ENCODE measurements at places on chromosomes 3 and 15.

DNA sequence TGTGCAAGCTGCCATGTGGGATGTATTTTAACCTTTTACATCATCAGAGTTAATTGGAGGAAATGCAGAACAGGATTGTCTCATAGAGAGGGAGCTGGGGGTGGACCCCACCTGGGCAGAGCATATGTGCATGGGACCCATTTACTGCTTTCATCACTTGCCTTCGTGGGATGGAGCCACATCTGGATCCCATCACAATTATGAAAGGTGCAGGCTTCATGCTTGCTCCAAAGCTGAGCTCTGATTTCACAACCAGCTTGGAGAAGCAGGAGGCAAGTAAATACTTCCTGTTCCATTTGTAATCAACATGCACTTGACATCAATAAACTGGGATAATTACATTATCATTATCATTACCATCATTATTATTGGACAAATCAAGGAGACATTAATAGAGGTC lies 161.9 kb downstream of the ALDH1A2 start:
- DNase-seq, result no peak

GRCh38 chr3:134817297-134817696 lies 22.2 kb downstream of the EPHB1 start:
- DNase-seq, result no peak

DNA sequence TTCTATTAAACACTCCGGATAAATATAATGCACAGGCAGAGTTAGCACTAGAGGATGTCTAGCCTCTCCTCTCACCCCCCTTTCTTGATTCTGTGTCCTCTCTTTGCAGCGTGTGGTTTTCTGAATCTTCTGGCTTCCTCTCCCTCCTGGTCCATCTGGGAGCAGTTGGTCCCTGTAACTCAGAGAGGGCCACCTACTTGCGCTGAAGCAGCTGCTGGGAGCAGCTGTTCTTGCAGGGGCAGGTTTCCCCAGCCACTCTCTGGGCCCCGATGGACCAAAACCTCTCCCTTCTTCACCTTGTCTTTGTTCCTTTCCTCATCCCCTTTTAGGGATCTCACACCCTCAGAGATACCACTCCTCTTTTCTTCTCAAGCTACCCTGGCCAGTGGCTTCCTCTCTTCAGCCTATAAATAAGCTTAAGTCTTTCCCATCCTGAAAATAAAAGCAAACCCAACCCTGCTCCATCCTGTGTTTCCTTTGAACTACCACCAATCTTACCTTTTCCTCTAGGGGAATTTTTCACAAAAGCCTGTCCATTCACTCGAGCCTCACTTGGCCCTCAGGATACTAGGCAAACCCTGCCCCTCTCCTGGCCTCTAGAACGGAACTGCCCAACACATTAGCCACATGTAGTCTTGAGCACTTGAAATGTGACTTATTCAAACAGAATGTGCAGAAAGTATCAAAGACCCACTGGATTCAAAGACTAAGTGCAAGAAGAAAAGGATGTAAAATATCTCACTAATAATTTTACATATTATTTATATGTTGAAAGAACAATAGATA lies 59.7 kb downstream of the STARD5 start:
- DNase-seq, result no peak

- DNase-seq, result no peak
Measured at GRCh38 chr15:29272219-29272618, 2.6 kb upstream of the NSMCE3 start.

DNA sequence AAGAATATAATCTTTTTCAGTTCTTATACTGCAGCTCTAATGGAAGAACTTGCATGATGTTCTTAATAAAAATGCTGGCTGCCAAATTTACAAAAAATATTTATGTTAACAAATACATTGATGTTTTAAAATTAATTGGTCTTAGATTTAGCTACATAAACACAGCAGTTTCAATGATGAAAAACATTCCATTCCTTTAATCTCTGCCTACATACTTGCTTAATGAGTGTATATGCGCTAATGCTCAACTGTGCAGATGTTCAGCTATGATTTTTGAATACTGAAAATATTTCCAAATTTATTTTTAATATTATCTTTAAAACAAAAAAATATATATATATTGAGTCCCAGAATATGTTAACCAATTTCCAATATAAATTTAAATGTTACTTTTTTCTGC lies 867.4 kb downstream of the ROBO1 start:
- DNase-seq, result no peak

- DNase-seq, result no peak
Measured at GRCh38 chr3:169020371-169020770, 643.1 kb downstream of the MECOM start.

GRCh38 chr3:105676621-105677300 lies 192.1 kb downstream of the CBLB start:
- no peak for DNase-seq

DNA sequence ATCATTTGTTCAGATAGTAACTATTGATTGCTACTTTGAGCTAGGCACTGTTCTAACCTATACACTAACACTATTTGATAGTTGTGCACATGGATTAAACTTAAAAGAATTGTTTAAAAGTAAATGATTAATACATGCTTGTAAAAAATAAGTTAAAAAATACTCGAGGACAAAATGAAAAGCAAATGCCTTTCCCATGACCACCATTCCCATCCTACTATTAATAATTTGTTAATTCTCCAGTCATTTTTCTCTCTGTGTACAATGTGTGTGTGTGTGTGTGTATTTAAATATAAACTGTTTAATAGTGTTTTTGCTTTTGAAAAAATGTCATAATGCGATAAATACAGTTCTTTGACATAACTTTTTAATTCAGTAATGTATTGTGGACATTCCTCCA lies 78.7 kb upstream of the KCNMB2 start:
- no peak for DNase-seq

DNA sequence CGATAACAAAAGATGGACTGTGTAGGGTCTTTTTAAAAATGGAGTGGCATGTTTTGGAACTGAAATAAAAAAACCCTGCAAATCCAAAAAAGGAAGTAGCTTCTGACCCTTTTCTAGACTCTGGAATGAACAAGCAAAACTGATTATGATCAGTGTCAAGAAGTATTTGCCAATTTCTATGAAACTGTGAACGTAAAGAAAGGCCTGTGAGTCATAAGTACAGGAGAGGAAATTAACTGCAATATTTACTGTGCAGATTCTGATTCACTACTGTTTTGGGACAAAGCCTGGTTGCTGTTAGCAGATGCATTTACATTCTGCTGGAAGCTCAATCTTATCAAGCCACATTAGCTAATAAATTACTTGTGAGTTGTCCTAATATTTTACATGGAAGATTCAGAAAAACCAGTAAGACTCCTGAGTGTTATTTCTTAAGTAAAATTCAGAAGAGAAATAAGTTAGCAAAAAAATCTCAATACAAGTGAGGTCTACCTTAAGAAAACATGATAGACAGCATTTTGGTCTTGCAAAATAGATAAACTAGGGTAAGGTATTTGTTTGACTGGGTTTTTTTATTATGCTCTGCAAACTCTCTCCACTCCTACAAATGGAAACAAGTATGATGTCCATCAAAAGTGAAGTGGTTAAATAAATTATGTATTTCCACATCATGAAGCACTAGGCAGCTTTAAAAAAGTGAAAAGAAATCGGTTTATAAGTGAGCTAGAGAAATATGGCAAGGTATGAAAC lies 90.2 kb upstream of the LMOD3 start:
- DNase-seq, result no peak

DNA sequence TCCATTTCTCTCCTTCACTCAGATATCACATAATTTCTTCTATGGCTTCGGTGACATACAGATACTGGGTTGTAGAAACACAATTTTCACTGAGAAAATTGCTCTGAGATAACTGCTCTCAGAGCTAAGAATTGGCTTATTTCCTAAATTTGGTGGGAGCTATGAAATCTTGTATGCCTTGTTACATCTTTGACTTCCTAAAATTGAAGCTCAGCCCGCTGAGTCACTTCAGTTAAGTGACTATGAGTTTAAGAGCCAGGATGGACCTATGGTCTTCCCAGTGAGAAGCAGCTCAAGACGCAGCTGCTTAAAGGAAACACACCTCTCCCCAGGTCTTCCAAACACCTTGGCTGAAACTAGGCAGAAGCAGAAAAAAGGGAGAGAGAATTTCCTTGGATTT lies 56.4 kb downstream of the EFHB start:
- no peak for DNase-seq

DNA sequence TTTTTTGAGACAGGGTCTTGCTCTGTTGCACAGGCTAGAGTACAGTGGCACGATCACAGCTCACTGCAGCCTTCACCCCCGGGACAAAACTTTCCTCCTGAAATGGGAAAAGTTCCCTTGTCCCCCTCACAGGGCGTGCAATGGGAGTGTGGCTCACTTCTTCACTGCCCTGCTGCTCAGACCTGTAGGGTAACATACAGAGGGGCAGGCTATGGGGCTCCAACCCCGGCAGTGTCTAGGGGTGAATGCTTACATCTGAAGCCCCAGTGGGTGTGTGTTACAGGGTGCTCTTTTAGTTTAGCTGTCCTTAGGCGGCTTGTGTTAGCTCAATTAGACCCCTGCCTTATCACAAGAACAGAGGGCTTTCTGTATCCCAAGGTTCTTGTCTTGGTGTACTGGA lies 157.3 kb downstream of the RBPMS2 start:
- no peak for DNase-seq

DNA sequence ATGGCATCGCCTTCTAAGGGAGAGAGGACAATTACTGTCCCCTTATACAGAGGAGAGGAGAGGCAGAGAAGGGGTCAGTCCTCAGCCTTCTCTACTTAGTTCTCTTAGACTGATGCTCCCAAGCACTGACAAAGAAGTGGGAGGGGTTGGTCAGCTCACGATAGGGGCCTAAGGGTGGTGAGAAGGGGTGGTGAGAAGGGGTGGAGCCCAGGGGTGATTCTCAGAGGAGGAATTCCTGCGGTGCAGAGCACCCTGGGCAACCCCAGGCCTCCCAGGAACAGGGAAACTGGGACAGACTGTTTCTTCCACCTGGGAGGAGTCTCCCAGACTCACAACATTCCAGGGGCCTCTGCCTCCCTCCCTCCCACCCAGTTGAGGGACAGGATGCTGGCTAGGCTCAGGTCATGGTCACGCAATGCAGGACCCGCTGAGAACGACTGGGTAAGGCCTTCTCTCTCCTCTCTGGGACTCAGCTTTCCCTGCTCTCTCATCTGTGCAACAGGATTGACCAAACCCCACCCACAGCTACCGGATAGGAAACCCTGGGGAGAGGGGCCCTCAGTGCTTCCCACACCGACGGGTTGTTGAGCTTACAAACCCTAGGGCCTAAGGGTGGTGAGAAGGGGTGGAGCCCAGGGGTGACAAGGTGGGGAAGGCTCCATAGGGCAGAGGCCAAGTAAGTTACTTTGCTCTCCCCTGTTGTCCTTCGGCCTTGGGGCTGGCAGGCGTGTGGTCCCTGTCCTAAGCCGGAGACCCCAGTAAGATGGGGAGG lies 1.5 kb downstream of the TPRA1 start:
- no peak for DNase-seq

- no peak for DNase-seq
Measured at GRCh38 chr3:189833996-189834395, 202.8 kb downstream of the TP63 start.

DNA sequence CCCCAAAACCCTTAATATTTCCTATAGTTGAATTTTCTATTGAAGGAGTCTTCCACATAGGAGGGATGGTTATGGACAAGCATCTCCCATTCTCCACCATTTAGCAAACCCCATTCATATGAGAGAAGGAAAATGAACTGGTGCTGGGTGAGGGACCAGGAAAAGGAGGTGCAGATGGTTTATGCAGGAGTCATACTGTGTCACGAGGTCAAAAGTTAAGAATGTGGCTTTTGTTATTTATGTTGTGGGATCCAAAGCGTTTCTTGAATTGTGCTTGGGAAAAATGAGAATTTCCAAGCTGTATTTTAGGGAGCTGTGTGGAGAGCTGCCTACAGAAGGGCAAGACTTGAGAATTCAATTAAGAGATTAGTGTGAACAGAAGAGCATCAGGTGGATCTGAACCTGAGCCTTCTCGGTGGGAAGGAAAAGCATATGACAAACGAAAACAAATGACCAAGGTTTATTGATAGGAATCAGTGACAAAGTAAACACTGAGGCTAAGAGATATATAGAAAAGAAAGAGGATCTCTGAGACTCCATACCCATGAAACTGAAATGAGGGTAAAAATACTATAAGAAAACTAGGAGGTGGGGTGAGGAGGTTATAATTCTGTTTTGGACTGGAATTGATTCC lies 473.3 kb upstream of the NR2F2 start:
- DNase-seq, result no peak

DNA sequence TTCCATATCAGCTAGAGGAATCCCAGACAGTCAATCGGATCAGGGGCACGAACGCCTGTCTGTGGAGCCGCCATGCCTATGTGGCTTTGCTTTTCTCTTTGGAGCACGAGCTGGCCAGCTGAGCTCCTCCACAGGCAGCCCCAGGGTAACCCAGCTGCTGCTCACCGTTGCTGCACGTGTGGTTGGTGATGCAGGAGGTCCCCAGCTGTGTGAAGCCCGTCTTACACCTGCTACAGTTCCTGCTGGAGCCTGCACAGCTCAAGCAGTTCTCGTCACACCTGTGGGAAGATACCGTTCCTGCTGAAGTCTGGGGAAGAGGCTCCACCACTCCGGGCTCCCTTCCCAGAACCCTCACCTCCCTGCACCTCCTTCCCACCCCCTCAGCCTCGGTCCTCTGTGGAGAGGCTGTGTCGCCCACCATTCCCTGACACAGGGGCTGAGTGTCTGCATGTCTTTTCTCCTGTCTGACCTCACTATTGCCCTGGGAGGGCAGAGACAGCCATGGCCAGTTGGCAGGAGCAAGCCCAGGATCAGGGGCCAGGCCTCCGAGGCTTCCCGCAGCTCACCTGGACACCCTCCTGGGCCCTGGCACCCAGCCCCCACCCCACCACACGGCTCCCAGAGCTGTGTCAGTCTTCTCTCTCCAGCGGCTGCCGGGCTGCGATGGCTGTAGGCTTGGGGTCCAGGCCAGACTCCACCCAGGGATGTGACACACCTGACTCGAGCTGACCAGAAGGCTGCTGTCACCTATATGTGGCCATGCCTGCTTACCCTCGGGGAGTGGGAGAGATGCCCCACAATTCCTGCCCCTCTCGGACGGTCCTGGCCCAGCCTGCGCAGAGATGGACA lies 12.2 kb upstream of the SNRPA1 start:
- no peak for DNase-seq

DNA sequence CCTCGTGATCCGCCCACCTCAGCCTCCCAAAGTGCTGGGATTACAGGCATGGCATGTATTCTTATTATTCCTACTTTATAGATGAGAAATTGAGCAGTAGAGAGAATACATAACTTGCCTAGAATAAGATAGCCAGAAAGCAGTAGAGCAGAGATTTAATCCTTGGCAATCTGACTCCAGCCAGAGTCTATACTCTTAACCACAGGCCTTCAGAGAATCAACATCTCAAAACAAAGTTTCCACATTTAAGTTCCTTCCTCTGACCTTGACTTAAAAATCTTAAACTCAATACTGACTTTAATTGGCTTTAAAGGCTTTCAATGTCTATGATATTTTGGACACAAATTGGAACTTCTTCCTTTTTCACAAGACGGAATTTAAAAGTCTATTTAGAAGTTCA lies 37.1 kb downstream of the ZNF106 start:
- no peak for DNase-seq

DNA sequence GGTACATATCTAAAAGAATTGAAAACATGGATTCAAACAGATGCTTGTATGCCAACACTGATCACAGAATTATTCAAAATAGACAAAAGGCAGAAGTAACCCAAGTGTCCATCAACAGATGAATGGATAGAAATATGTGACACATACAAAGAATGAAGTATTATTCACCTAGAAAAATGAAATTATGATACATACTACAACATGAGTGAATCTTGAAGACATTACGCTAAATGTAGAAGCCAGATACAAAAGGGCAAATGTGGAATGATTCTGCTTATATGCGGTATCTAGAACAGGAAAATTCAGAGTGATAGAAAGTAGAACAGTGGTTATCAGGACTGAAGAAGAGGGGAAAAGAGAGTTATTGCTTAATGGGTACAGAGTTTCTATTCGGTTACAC lies 26.2 kb upstream of the SLC12A8 start:
- no peak for DNase-seq
